ENCODE measurements at places on chromosomes 16 and 17.

DNA sequence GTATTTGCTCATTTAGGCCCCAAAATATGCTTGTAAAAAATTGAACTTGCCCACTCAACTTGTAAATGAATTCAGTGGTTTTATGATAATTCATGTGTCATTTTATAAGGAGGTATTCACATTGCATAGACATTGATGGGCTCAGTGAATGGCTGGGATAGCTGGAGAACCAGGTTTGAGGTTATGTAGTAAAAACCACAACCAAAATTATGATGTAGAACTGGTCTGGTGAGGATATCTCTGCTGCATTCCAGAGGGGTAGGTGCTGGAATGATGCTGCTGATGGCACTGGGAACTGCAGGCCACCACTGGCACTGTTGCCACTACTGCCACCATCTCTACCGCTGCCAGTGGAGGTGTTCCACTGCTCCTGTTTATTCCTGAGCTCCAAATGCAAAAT lies 21.5 kb upstream of the RABEP1 start:
- DNase-seq = no peak

GRCh38 chr17:74240618-74241205 lies 27.3 kb downstream of the TTYH2 start:
- DNase-seq = no peak

GRCh38 chr16:70700101-70701020 lies 14.5 kb upstream of the MTSS2 start:
- no peak for DNase-seq

GRCh38 chr17:22669721-22670120 lies 977.4 kb downstream of the KCNJ18 start:
- DNase-seq = no peak

GRCh38 chr17:692116-692515 lies 22.5 kb downstream of the VPS53 start:
- no peak for DNase-seq

- no peak for DNase-seq
Observed at GRCh38 chr17:48095611-48096010, 5.7 kb downstream of the CBX1 start.

Data from stimulated activated effector memory CD8-positive, alpha-beta T cell treated with anti-CD3 and anti-CD28 coated beads, Interleukin-12 subunit alpha, Interleukin-12 subunit beta, amount 100 ng/mL, for 72 hours (primary cell).